Skin of body (tissue), 3 donors: ENCODE measurements at places on chromosomes 6 and 20. TPM values are rescaled to one million over a fixed set of nuclear protein-coding genes. Genes with fewer than 3 reads are reported as not detected.

AGER gene
- 2.7 TPM for total RNA-seq

COX4I2 gene
- 4.1 TPM for total RNA-seq

BANF2 gene
- not detected for total RNA-seq

ROS1 gene
- 0.10 TPM for total RNA-seq

SLX4IP gene
- 6.8 TPM for total RNA-seq

SMLR1 gene
- total RNA-seq: not detected

HLA-DRA gene
- total RNA-seq: 92.8 TPM

RCAN2 gene
- total RNA-seq: 1.9 TPM

MEI4 gene
- 0.10 TPM for total RNA-seq

RNF39 gene
- total RNA-seq: 4.0 TPM

PAX1 gene
- total RNA-seq: 1.2 TPM

ADGRG6 gene
- total RNA-seq: 43.5 TPM

IL17F gene
- not detected for total RNA-seq

PLCB1 gene
- 23.8 TPM for total RNA-seq

DEFB124 gene
- not detected for total RNA-seq

GRM1 gene
- 0.10 TPM for total RNA-seq
